Activated T-helper 1 cell treated with anti-CD3 and anti-CD28 coated beads, Interleukin-2, amount 50 U/mL, for 16 hours (primary cell): ENCODE measurements at places on chromosomes 6 and 20.

- DNase-seq = no peak
Observed at GRCh38 chr6:144284783-144285547, at the start of gene UTRN. Gene UTRN, plus strand, starts transcription at chr6:144285335. Its CDS starts 6,494 bp downstream, at chr6:144291829.

- no peak for DNase-seq
Observed at GRCh38 chr6:139126255-139126654, 8.6 kb upstream of the HECA start.

DNA sequence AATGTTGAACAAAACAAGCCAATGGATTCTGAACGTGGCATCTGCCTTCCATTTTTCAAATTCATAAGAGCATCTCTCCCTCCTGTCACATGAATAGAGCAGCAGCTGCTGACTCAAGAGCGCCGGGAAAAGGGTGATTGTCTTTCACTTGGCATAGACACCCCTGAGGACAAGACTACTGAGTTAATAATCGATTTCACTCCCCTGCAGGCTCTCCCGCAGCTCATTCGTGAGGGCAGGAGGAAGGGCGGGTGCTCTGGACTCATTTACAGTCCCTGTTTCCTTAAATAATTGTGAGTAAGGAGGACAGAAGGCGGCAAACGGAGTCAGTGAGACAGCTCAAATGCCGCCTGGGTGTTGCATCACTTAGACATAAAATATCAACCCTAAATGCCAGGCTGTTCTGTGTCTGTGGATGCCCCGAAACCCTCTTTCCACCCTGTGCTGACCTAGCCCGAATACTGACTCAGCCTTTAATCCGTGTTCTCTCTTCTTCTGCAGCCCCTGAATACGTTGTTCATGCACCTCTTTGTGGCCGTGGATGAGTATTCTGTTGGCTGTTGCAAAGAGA lies 21.6 kb downstream of the CFAP61 start:
- no peak for DNase-seq

GRCh38 chr20:35539756-35540212 lies 2.1 kb upstream of the ERGIC3 start:
- DNase-seq = no peak

- DNase-seq = no peak
Observed at GRCh38 chr6:37253486-37254007, 4.0 kb upstream of the TBC1D22B start.
